ENCODE measurements at places on chromosomes 16 and 17.
A peak's percentile ranks its signal among the peaks of the same experiment; 100 is the strongest.

DNA sequence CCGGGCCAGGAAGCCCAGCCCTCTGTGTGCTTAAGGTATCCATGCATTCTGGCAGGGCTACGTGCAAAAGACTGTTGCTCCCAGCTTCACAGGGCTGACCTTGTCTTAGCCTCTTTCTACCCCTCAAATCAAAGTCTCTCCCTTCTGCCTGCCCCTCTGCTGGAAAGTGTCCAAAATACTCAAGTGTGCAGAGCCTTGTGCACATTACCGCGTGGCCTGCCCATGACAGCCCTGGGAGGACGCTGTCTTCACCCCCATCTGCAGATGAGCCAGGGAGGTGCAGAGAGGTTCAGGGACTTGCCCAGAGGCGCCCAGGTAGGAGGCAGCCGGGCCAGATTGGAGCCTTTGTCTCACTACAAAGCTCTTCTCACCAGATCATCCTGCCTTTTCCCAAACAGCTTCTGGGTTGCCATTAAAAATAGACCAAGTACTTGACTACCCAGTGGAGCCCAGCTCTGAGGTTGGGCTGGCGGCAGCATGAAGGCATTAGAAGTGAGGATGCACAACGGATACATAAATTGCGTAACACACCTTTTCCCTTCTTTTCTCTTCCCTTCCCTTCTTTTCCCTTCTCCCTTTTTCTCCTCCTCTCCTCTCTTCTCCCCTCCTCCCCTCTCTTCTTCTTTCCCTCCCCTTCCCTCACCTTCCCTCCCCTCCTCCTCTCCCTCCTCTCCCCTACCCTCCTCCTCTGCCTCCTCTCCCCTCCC lies 3.5 kb downstream of the CACNG4 start:
- DNase-seq = no peak

DNA sequence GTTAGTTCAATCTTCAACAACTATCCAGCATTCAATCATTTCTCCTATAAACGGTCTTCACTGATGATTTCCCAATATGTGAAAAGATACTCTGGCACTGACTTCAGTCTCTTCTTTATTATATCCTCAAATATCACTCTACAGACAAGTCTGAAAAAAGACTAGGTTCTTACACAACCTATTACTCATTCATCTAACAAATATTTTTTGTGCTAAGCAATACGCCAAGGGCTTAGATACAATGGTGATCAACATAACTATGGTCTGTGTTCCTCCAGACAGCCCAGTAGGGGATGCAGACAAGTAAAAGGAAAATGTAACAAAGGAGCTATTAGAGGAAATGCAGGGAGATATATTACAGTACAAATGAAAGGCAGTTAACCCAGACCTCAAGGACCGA lies 63.9 kb downstream of the MYO1D start:
- DNase-seq = no peak

- peak; percentile 25 for DNase-seq
These were observed 4.5 kb downstream of the PMP22 start for GRCh38 chr17:15260376-15261257.

GRCh38 chr16:69928856-69929400 lies 22.2 kb upstream of the CLEC18A start:
- no peak for DNase-seq

DNA sequence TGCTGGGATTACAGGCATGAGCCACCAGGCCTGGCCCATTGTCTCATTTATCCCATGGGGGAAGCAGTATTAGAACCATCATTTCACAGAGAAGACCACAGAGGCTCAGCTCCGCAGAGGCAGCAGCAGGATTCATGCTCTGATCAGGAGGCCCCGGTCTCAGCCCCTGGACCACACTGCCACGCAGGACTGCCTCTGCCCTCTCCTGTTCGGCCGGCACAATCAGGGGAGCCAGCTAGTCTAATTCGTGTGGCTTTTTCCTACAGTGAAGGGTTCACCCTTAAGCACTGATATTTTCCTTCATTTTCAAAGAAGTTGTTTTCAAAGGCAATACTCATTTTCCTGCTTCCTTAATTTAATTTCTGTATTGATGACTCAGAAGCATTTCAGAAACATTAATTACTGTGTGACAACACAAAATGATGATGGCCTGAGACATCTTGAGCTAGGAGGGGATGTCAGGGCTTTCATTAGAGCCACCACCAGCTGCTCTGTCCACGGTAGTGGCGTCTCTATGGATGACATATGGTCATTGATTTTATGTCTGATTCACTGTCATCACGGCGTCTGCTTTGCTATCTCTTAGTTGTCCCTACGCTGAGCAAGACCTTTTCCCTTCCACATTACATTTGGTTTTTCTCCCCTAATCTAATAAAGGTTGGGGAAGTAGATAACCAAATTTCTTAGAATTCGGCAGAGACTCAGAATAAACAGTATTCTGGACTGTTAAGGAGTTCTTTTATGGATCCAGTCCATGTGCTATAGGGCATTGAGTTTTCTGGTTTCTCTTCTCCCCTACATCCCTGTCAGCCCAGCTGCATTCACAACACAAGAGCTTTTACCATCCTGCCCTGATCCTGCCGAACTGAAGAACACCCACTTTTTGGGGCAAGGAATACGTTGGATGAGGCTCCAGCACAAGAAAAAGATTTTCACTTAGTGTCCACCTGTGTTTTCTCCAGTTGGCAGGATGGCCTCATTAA lies 314.0 kb downstream of the SLC39A11 start:
- no peak for DNase-seq

- DNase-seq = no peak
These were observed 17.7 kb upstream of the C16orf95 start for GRCh38 chr16:87334651-87335624.

DNA sequence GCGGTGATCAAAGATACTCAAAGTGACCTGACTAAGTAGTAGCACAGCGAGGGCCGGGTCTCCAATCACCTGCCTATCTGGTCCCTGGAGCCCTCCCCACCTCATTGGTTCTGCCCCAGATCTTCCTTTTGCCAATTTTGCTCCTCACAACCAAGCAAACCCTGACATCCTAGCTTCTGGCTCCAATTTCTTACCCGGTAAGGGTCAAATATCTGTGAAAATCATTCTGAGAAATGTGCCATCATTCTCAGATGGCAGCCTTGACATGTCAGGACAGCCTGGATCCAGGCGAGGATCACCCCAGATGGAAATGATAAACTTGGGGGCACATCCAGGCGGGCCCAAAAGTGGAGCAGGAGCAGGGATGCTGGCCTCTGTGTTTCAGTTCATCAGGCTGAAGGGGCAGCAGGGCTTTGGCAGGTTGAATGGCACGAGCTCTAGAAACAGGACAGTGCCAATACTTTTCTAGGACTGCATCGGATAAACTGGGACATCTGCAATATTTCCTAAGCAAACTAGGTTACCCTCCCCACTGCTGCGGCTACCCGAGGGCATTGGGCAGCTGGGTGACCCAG lies 83.9 kb downstream of the SHISA6 start:
- no peak for DNase-seq

GRCh38 chr16:65769055-65769465 lies 597.4 kb upstream of the CDH5 start:
- no peak for DNase-seq

DNA sequence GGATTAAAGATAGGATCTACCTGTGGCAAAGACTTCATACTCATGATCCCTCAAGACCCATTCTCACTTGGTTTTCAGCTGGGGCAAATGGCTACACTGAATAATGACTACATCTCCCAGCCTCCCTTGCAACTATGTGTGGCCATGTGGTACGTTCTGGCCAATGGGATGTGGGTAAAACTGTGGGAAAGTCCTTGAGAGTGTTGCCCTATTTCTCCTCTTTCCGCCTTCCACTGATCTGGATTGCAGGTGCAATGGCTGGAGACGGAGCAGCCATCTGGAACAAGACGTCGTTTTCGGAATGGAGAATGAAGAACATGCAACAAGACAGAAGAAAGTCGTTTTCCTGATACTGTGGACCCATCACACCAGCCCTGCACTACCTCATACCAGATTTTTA lies 48.5 kb downstream of the HAPSTR1 start:
- no peak for DNase-seq

GRCh38 chr17:11177340-11177739 lies 63.7 kb upstream of the SHISA6 start:
- no peak for DNase-seq

GRCh38 chr17:18142417-18142816 lies 33.9 kb downstream of the MYO15A start:
- DNase-seq = no peak

DNA sequence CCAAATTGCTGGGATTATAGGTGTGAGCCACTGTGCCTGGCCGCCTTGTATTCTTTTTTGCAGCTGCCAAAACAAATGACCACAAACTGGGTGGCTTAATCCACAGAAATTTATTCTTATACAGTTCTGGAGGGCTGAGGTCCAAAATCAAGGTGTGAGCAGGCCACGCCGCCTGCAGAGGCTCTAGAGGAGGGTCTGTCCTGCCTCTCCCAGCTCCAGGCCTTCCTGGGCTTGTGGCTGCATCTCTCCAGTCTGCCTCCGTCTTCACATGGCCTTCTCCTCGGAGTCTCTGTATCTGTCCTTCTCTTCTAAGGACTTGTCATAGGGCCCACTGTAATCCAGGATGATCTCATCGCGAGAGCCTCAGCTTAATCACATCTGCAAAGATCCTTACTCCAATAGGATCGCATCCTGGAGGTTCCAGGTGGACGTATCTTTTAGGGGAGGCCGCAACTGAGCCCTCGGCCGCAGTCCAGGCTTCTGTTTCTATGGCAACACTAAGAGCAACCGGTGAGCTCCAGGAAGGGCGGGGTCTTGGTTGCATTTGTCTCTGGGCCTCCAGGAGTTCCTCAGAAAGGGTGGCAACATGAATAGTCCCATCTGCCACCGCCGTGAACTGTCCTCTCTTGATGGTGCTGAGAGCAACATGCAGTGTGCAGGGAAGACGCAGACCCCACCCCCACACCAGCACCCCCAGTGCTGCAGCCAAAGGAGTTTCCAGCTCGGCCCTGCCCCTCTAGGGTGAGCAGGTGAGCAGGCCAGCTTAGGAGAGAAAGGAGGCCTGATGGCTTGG lies 29.5 kb upstream of the CREBBP start:
- DNase-seq = no peak

- DNase-seq = no peak
These were observed 17.0 kb upstream of the ANKFN1 start for GRCh38 chr17:56136301-56136700.

DNA sequence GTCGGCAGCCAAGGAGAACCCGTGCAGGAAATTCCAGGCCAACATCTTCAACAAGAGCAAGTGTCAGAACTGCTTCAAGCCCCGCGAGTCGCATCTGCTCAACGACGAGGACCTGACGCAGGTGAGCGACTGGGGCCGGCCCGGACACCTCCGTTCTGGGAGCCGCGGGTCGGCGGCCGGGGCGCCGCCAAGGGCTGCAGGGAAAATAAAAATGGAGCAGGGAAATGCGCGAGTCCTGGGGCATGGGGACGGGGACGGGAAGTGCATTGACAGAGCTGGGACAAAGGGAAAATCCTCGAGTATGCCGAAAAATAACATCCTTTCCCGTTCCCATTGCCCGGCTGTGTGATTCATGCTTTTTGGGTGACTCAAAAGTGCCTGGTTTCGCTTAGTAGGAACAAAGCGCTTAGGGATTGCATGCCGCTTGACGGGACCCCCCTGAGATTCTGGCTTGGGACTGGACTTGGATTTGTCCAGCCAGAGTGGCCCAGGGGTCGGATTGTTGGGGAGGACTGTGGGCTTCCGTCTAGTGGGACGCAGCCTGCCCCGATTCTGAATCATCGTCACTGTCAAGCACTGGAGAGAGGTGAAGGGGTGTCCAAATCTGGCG lies 699 bp downstream of the MPRIP start:
- DNase-seq = no peak

DNA sequence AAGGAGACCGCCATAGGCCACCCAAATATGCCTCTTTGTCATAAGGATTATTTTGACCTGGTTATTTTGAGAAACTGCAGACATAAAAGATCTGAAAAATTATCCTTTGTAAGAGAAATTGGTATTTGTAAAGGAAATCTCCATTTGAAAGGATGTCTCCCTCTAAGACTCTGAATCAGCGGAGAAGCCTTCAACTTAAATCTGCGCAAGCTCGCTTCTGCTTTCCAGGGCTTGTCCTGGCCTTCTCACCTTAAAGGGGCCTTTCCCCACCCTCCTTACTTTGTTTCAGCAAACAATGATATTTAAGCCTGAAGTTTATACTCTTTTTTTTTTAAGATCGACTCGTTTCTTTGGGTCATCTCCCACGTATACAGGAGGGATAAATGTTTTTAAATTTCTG lies 34.5 kb downstream of the HSBP1 start:
- DNase-seq = no peak

DNA sequence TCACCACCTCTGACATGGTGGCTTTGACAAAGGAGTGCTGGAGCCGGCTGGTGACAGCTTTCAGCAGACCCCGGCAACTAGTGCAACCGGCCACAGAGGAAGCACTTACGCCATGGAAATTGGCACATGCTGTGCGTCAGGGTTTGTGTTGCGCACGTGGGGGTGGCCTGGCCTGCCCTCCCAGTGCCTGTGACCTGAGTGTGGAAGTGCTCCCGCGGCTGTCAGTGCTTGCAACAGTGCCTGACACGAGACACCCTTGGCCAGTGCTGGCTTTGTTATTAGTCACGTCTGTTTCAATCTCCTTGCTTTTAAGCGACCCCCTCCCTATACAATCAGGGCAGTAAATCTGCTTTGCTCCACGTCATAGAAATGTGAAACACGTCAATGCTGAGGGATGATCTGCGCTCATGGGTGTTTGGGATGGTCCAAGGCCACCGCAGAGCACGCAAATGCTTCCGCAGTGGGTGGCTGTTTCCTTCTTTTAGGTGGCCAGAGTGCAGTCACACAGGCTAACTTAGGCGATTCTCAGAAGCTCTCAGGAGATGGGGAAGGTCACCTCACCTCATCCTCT lies 64.3 kb downstream of the PGS1 start:
- no peak for DNase-seq

DNA sequence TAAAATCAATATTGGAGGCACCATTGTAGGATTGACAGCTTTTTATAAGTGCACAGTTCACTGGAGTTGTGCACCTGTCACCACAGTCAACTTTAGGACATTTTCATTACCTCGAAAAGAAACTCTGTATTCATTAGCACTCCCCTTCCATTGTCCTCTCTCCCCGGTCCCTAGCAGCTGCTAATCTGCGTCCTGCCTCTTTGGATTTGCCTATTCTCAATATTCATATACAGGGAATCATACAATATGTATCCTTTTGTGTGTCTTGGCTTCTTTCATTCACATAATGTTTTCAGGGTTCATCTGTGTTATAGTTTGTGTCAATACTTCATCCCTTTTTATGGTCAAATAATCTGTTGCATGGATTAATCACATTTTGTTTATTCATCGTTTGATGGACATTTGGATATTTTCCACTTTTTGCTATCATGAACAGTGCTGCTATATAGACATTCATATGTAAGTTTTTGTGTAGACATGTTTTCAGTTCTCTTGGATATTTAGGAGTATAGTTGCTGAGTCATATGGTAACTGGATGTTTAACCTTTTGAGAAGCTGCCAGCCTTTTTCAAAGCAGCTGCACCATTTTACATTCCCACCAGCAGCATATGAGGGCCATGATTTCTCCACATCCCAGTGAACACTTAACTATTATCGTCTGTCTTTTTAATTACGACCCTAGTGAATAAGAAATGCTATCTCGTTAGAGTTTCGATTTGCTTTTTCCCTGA lies 9.8 kb downstream of the DNAJA3 start:
- no peak for DNase-seq

- no peak for DNase-seq
These were observed 34.8 kb downstream of the WDR45B start for GRCh38 chr17:82613283-82614094.

- no peak for DNase-seq
These were observed 30.9 kb downstream of the PAFAH1B1 start for GRCh38 chr17:2624292-2624731.
